ENCODE measurements at places on chromosomes 12 and 14.

DNA sequence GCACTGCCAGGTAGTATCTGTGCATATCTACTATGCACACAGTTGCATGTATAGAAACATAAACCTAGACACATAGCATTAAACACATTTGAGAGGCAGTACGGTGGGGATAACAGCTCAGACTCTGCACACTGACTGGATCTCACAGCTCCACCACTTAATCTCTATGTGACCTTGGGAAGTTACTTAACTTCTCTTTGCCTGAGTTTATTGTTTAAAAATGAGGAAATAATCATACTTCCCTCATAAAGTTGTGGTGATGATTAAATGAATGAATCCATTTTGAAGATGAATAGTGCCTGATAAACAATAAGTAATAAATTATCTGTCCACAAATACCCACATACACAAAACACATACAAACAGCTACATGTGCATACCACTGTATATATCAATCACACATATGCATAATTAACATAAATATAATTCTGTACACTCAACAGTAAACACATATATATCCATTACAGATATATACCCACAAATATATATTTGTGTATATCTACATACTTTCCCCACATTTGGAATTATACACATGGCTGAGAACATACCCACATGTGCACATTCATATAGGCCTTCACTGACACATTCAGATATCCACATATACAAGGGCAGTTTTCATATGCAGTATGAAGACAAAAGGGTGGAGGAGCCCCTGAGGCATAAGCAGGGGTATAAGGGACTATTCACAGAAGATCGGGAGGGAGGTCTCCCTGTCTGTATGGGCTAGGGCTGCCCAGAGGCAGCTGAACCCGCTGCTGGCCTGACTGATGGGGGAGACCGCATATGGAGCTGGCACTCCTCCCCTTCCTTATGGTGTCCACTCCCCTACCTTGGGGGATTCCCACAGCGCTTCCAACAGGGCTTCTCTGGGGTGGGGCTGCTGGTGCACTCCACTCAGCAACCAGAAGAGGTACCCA, 5.9 kb downstream of the CDH24 start:
- no peak for DNase-seq

GRCh38 chr14:69582212-69582611, 7.5 kb upstream of the CCDC177 start:
- no peak for DNase-seq

GRCh38 chr14:104800771-104801519, at the start of gene ZBTB42:
Gene ZBTB42 (plus strand): TSS chr14:104801101. CDS start chr14:104801198, 97 bp downstream.
- peak; percentile 59 for DNase-seq

- no peak for DNase-seq
Observed at GRCh38 chr12:52054231-52054832, 3.1 kb downstream of the NR4A1 start.

GRCh38 chr12:79546466-79547043, 144.2 kb downstream of the PAWR start:
- no peak for DNase-seq

DNA sequence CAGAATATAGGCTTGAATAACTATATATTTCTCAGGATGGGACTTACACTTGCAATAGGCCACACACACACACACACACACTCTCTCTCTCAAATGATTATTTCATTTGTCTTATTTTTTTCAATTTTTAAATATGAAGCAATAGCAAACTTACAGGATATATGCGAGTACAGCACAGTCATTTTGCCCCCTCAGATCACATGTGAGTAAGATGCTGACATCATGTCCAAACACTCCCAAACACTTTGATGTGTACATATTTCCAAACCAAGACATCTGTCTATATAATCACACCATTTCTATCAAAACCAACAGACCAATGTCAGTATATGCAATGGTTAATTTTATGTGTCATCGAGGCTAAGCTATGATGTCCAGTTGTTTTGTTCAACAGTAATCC, 1535.9 kb upstream of the FLRT2 start:
- no peak for DNase-seq

- no peak for DNase-seq
Observed at GRCh38 chr14:100256339-100256895, 17.5 kb downstream of the YY1 start.

GRCh38 chr12:90514325-90514724, 440.7 kb downstream of the CCER1 start:
- no peak for DNase-seq

DNA sequence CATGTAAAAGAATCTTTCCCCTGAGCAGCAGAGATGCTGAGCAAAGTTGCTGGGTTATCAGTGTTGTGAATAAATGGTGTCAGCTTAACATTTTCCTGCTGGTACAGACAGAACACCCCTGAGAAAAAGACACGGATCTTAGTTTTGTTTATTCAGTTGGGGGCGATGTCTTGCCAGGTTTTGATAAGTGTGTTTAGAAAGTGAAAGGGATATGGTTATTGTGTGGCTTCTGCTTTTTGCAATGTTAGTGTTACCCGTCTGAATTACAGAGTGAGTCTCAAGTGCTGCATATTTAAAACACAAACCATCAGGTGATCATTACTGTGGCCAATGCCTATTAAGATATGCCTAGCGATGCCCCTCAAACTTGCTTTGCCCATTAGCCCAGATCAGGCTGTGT, 864.6 kb upstream of the SEL1L start:
- no peak for DNase-seq

DNA sequence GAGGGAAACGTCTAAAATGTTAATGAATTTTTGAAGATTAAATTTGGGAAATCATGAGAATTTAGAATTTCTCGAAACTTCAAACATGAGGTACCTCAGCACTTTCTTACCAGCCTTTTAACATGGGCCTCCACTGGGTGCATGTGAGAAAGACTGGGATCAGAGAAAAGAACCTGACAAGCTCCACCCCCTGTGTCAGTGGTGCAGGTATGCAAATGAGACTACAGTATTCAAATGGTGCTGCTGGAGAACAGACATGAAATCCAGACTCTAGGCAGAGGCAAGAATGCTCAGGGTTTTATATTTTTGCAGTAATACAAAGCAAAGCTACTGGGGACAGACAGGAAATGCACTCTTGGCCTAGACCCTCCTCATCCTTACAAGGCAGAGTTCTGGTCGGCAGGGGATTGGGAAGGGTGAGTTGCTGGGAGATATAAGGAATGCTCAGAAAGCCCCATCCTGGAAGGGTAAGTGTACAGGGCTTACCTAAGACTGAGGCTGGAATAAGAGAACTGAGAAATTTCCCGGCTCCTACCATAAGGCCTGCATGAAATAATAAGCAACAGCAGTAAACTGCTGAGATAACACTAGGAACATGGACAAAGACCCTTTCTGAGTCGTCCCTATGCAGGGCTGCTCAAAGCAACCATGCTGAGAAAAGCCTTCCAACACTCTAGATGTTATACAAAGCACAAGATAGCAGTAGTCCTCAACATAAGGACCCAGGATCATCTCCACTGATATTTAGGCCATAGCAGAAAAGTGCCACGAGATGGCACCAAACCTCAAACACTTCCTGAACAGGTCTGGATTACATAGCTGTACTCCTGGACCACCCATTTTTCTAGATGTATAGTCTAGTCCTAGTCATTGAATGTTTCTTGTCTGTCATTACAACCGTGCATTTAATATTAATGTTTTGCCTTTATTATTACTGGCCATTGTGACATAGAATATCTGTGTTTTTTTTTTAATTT, 260.8 kb downstream of the RASSF9 start:
- no peak for DNase-seq

GRCh38 chr14:51859131-51859530, 1.3 kb upstream of the GNG2 start:
- no peak for DNase-seq

- DNase-seq: no peak
Observed at GRCh38 chr14:65229748-65230728, 127.7 kb upstream of the MAX start.

DNA sequence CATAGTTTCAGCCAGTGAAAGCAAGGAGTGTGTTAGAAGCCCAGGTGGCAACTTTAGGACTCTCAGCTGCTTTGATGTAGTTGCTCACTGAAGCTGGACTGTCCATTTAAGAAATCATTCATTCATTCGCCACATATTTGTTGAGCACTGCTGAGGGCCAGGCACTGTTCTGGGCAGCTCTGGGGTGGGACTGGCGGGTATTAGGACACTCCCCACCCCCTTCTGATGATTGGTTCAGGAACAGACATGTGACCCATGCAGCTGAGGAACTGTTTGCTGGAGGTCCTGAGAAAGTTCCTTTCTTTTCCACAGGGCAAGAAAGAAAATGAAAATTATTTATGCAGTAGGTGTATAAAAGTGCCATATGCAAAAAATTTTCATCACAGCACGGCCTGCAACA, 70.3 kb upstream of the CHST11 start:
- DNase-seq: no peak

DNA sequence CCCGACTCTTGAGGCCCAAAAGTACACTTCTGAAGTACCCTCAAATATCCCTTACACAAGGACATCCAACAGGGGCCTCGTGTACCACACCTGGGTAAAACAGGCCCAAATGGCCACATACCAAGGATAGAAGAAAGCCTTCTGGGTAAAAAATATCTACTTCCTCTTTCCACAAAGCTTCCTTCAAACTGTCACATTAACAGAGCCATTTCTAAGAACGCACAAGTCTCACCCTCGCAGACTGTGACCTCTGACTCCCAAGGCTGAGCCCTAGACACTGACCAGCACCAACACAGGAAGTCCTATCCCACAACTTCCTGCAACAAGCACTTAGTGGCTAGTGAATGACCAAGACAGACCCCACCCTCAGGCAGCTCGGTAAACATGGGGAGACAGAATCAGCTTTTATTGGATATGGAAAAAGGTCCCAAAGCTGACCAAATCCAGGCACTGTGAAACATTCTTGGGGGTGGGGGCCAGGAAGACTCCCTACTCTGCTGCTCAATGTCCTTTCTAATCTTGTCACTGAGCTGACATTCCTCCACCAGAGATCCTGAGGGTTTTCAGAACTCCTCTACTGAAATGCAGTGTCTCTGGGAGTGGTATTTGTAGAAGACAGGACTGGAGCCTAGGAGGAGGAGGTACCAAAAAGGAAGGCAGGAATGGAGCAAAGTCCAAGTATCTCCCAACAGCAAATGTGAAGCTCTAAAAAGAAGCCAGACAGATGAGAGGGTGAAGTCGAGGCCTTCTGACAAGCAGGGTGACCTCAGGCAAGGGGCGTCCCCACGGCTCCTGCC, 15.9 kb downstream of the KCTD10 start:
- DNase-seq: no peak

DNA sequence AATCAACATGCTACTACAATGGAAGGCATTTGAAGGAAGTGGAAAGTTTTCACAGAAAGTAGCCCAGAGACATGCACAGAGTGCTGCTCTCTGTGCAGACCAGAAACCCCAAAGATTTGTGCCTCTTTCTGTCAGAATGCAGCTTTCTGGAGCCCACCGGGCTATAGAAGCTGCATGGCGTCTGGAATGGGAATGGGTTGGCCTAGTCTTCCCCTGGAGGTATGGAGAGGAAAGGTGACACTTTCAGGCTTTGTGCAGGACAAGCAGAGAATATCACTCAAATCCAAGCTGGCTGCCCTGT, 21.3 kb upstream of the ZFP36L1 start:
- DNase-seq: no peak

DNA sequence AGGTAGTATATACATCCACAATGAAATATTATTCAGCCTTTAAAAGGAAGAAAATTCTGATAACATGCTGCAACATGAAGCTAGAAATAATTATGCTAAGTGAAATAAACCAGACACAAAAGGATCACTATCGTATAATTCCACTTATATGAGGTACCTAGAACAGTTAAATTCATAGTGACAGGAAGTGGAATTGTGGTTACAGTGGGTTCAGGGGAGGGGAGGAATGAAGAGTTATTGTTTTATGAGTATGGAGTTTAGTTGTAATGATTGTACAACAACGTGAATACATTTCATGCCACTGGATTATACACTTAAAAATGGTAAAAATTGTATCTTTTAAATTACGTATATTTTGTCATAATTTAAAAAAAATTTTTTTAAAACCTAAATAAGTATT, 21.0 kb downstream of the EEA1 start:
- no peak for DNase-seq

DNA sequence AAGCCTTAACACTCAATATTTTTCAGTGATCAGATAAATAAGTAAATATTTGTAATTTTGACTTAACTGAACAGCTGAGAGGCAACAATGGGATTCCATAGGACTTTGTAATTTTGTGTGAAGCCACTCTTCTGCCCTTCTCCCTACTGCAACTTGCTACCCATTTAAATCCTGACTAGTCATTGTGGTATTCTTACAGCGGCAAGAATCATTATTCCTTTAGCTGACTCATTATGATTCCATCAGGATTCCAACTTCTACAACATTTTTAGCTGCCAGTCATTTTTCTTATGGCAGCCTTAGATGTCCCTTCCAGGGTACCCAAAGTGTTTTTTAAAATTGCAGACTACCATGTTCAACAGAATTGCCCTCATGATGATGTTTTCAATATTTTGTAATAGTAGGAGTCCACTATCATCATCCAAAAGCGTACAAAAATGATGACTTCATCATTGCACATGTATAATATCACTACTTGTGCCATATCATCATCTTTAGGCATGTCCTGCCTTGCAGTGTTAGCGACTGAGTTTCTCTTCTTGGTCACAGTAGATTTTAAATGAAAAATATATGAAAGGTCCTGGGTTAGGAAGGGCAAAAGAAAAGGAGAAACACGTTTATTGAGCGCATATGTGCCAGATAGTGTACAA, 5.1 kb upstream of the MAGOHB start:
- no peak for DNase-seq

- DNase-seq: peak; percentile 9
Observed at GRCh38 chr12:10235761-10236631, 23.3 kb downstream of the GABARAPL1 start.

DNA sequence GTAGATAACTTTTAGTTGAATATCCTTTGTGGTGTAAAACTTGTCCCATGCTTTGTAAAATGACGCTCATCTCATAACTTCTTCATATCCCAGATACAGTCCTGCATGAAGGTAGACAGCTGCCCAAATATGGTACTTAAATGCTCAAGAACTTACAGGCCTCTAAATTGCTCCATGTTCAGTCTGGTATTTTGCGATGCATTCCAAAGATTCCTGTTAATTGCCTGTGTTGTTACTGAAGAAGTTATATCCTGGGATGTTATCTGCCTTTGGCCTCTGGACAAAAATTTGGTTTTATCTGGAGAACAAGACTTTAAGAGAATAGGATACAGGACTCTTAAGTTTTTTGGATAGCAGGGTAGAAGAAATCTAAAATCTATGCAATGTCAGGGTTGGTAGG, 473.0 kb downstream of the PCNX1 start:
- no peak for DNase-seq

DNA sequence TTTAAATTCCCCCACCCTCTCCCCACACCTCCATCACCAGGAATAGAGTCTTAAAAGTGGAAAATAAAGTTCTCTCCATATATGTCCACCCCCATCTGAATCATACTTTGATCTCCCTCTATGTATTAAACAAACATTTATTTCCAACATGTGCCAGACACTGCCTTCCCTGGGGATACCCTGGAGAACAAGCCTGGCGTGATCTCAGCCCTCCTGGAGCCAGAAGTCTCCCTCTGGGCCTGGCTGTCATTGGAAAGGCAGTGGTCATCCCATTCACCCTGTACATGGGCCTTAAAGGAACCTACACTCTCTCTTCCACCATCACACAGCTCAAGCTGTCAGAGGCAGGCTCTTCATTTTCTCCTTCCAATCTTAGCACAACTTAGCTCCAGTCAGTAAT, 143.6 kb downstream of the EMP1 start:
- DNase-seq: no peak
